Transverse colon (tissue), 4 donors: ENCODE measurements at places on chromosomes 11 and 22.

DNA sequence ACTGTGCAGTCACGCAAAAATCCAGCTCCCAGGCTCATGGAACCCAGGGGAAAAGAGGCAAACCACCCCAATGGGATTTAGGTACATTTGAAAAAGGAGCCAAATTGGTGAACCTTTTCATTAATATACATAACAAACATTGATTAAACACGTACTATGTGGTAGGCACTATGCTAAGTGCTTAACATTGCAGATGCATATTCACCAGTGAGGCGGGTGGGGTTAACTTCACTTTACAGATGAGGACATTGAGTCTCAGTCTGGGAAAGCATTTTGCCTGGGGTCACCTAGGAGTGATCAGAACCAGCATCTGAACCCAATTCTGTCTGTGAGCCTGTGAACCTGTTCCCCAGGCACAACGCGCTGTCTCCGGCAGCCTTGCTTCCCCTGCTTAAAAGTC, 146.3 kb downstream of the COMMD9 start:
- DNase-seq: no peak

GRCh38 chr11:57103899-57104605, 77.7 kb upstream of the LRRC55 start:
- DNase-seq: no peak

GRCh38 chr11:69694781-69695180, 9.0 kb downstream of the FGF19 start:
- DNase-seq: no peak

- DNase-seq: no peak
These were observed 3.1 kb downstream of the TP53AIP1 start for GRCh38 chr11:128939591-128939990.

DNA sequence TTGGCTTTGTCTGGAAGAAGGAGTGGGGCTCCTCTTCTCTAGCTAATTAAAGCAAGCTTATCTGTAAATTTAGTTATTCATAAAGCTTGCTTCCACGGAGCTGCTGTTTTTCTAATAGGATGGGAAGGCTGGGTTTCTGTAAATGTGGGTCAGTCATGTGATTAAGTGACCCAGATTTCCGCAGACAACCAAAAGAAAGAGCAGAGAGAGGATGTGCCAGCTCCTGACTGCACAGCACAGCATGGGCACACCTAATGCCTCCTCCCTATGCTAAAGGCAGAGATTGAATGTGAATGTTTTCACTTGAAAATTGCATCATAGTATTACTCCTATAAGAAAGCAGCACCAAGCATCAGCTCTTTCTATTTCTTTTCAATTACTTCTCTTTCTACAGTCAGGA, 160.2 kb downstream of the FAT3 start:
- no peak for DNase-seq
